ENCODE measurements at places on chromosomes 3 and 15.

- DNase-seq = no peak
Measured at GRCh38 chr3:56796996-56797395, 4.8 kb downstream of the ARHGEF3 start.

GRCh38 chr3:14243782-14244181, 65.2 kb downstream of the LSM3 start:
- no peak for DNase-seq

DNA sequence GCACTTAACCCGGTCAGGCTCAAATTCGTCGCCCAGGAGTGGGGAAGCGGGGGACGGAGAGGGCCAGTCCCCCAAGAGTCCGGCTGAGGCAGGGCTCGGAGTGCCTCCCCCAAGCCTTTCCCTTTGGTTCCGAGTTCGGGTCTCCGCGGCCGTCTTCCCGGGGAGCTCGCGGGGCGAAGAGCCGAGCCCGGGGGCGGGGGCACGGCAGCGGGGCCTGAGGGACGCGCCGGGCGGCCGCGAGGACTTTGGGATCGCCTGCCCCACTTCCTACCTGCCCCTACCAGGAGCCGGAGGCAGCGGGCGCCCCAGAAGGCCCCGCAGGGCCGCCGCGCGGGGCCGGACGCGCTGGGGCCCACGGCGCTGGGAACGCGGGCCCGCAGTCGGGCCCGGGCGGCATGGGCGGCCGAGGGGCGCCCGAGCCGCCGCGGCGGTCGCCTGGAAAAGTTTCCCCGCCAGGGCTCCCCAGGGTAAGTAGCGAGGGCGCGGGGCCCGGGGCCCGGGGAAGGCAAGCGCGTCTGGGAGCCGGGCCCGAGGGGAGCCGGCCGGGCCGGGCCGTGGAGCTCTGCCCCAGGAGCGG, 2.8 kb downstream of the FURIN start:
- DNase-seq = peak; percentile 47

GRCh38 chr3:171255236-171255806, 204.9 kb downstream of the TNIK start:
- no peak for DNase-seq

- DNase-seq = no peak
Measured at GRCh38 chr3:69671082-69671952, 67.9 kb upstream of the MITF start.

- no peak for DNase-seq
Measured at GRCh38 chr15:71471347-71471746, 339.0 kb upstream of the NR2E3 start.

DNA sequence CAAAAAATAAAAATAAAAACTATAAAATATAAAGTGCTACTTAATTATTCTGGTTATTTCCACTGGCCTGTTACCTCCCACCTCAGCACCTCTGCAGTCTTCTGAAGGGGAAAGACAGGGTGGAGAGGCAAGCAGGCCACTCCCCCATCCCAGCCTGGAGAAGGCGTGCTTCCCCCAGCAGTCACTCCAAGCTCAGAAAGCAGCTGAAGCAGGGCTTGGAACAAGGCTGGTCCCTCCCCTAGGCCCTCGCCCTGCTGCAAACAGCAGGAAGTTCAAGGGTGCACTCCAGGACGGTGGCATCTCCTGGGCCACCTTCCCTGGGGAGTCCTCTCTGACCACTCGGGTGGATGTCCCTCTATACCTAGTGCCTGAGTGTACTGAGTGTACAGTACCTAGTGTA, 21.4 kb downstream of the CACNA2D2 start:
- no peak for DNase-seq

DNA sequence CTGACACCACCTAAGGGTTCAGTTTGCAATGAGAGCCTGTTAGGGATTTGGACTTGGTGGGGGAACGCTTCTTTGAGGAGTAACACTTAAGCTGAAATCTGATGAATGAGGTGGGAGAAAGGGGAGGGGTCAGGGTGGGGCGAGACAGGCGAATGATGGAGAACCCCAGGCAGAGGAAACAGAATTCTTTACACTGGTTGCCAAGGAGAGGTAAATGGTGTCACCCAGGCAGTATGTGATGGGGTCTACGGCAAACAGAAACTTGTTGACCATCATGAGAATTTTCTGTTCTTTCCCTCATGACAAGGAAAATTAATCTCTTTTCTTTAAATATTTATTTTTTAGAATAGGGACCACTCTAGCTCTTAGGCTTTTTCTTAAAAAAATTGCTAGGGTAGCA, 157.2 kb upstream of the MITF start:
- no peak for DNase-seq

DNA sequence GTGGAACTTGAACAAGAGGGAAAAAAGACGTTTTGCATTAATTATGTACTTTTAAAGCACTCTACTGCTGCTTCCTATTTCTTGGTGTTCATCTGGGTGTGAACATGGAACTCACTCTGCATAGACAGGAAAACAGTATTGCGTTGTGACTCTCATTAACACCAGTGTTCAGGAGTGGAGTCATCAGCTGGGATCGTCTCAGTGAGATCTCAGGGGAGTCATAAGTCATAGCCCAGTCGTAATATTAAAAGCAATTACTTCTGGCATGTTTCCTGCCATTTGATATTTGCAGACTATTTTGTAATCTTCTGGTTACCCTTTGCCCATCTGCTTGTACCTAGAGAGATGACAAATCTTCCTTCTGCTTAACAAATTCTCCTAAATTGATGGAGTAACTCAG, 462.0 kb upstream of the ATP11B start:
- DNase-seq = no peak

DNA sequence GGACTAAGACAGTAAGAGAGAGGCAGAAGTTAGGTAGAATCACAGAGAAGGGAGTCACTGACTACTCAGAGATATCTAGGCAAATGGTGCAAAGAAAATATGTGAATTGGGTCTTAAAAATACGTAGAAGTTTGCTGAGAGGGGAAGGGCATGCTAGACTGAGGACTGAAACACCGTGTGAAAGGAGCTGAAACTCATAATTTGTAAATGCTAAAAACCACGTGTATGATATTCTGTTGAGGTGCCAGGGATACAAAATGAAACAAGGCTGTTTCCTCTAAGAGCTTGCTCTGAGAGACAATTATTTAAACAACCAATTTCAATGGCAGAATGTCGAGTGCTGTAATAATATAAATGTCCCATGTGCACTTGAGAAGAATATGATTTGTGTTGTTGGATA, 47.2 kb downstream of the NCK1 start:
- no peak for DNase-seq

DNA sequence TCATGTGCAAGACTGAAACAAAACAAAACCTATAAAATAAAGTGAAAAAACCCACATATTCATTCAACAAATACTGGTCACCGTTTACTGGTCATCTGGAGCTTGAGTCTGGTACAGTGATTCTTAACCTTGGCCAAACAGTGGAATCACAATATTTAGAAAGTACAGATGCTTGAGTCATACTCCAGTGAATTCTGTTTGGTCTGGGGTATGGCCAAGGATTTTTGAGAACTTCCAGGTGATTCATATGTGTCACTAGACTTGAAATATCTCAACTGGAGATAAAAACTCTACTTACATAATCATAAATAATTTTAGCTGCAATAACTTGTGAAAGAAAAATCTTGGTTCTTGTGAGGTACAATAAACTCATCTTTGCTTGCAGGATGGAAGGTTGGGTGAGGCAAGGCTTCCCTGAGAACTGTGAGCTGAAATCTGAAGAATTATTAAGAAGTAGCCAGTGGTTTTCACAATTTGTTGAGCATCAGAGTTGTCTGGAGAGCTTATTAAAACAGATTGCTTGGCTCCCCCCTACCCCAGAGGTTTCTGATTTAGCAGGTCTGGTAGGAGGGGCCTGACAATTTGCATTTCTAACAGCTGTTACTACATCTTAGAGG, 9.6 kb downstream of the NEK11 start:
- no peak for DNase-seq

- DNase-seq = peak; percentile 22
Measured at GRCh38 chr3:169966951-169967915, 626 bp downstream of the SEC62 start.

All from activated naive CD8-positive, alpha-beta T cell treated with anti-CD3 and anti-CD28 coated beads for 36 hours (primary cell).